ENCODE measurements at places on chromosomes 7 and 10. TPM values are rescaled to one million over a fixed set of nuclear protein-coding genes. Genes with fewer than 3 reads are reported as not detected.

- DNase-seq: no peak
- H3K36me3 ChIP-seq: no peaks in the 10 kb centered on the region
- H3K27ac ChIP-seq: no peak overlapping the region
- H3K4me3 ChIP-seq: no peak overlapping the region
- H3K4me1 ChIP-seq: peaks cover 7% of the 10 kb centered on the region
Observed at GRCh38 chr7:106417273-106417902, 132.6 kb upstream of the NAMPT start.

DNA sequence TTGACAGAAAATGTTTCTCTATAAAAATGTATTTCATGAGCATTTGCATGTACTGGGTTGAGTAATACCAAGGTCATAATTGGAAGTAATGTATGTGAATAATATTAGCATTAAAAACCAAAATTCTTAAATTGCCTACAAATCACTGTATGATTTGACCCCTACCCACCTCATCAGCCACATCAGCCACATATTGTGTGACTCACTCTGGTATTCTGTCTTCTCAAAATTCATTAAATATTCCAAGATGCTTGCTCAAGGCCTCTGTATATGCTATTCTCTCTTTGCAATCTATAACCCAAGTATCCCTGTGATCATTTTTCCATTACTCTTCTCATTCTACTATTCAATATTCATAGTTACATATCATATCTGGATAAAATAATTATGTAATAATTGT lies 21.4 kb downstream of the POT1 start:
- no peak for DNase-seq
- H3K27me3 ChIP-seq: no peaks in the 10 kb centered on the region
- no peak overlapping the region for H3K27ac ChIP-seq
- H3K4me1 ChIP-seq: no peaks in the 10 kb centered on the region
- peaks cover 17% of the 10 kb centered on the region for H3K36me3 ChIP-seq
- no peak overlapping the region for H3K4me3 ChIP-seq

DNA sequence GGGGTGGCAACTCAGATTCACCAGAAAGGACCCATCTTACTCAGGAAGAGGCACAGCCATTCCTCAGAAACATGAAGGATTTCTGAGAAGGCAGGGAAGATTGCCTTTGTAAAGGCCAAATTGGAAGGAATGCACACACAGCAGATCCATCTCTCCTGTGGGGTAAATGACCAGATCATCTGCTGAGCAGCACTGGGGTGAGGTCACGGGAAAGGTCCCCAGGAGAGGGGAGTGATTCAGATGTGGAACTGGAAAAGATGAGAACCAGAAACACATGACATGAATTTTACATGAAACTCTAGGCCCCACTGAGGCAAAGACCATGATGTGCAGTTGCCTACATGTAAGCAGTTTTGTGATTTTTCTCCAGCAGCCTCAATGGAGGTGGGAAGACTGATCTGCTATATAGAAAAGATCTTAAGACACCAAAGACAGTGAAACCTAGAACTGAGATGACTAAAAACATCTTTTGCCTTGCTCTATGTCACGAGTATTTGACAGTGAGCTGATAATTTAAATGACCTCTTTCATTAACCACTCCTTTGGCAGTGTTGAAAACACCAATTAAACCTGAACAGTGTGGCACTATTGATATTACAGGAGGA lies 91.6 kb downstream of the AMPH start:
- no peak overlapping the region for H3K4me3 ChIP-seq
- H3K27ac ChIP-seq: no peak overlapping the region
- no peaks in the 10 kb centered on the region for H3K27me3 ChIP-seq
- H3K4me1 ChIP-seq: peaks cover 4% of the 10 kb centered on the region

- no peaks in the 10 kb centered on the region for H3K36me3 ChIP-seq
- no peak overlapping the region for H3K4me3 ChIP-seq
- H3K4me1 ChIP-seq: peaks cover 8% of the 10 kb centered on the region
- DNase-seq: no peak
Observed at GRCh38 chr10:3651969-3652653, 132.9 kb downstream of the KLF6 start.

The NODAL gene
- total RNA-seq: not detected

Data from osteocyte (in vitro differentiated cells).